NCI-H2107 (cell line): ENCODE measurements at places on chromosomes 1 and 21.
A peak's percentile ranks its signal among the peaks of the same experiment; 100 is the strongest.

DNA sequence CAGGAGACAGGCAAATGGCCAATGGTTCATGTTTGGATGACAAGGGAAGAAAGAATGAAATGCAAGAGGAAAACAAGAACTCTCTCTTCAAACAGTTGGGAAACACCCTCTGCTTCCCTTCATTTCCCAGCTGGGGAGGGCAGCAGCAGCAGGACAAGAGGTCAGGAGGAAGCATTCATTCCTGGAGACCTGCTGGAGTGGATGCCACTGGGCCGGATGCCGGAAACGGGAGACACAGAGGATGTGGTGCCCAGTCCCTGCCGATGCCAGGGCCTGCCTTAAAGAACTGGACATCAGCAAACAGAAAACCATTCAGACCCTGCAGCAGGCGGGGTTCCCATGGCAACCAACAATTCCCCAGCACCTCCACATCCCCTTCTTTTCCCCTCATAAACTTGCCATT is 102.3 kb upstream of the ZNF648 start:
- no peak for DNase-seq

GRCh38 chr1:22500471-22500870 is 48.8 kb downstream of the ZBTB40 start:
- DNase-seq, result no peak

DNA sequence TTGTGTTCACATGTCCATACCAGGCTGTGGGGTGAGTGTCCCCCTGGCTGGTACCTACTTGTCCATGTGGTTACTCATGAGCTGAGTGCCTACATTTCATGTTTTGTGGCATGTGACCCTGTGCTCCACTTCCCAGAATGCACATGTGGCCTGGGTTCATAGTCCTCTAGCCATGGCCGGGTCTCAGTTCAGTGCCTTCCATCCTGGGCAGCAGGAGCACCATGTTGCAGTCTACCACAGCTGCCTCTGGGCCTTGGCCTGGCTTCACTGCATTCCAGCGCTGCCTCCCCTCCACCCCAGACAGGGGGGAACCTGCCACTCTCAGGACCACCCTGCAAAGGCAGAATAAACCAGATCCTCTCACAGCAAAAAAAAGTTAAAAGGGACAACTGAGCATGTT is 5.5 kb downstream of the CEPT1 start:
- DNase-seq, result no peak

GRCh38 chr1:91846007-91846638 is 39.8 kb downstream of the TGFBR3 start:
- peak; percentile 78 for DNase-seq

- DNase-seq, result no peak
Observed at GRCh38 chr1:216293683-216294082, 129.6 kb downstream of the USH2A start.
